Effector memory CD4-positive, alpha-beta T cell (primary cell): ENCODE measurements at places on chromosomes 1 and 21.

GRCh38 chr1:152917794-152918193 lies 9.4 kb downstream of the IVL start:
- DNase-seq: no peak

DNA sequence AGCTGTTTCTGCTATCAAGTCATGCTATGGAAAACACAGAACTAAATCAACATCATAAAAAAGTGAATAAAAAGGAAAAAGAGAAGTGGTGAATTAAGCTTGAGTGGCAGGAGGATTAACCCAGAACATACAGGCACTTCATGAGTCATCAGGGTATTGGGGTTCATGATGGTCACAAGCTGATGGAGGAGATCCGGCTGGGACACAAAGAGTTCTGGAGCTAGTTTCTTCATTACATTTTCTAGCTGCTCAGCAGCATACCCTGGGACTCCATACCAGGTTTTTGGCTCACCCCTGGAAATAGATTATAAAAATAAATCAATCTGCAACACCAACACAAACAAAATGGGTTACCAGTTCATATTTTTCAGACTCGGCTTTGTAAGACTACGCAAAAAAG lies 42.5 kb upstream of the SYT2 start:
- no peak for DNase-seq

- no peak for DNase-seq
These were observed 82.5 kb downstream of the ST3GAL3 start for GRCh38 chr1:43789604-43790550.

DNA sequence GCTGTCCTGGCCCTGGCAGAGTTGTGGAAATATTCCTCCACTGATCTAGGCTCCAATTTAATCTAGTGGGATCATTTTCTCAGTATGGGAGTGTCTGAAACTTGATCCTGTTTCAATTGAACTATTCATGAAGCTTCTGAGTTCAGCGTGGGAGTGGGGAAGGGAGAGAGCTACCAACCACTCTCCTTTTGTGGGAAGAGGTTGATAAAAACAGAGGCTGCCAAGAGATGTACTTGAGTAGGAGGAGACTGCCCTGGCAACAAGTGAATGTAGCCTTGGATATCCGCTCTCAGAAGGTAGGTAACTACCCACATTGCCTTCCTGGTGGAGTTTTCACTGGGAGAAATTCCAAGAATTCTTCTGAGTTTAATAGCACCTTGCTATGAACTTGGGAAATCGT lies at the start of gene CTXND2:
Gene CTXND2, plus strand, starts transcription at position 119 of the 400 bp plus-strand sequence. CDS start 25,179 bp downstream, outside the sequence.
- DNase-seq: no peak

DNA sequence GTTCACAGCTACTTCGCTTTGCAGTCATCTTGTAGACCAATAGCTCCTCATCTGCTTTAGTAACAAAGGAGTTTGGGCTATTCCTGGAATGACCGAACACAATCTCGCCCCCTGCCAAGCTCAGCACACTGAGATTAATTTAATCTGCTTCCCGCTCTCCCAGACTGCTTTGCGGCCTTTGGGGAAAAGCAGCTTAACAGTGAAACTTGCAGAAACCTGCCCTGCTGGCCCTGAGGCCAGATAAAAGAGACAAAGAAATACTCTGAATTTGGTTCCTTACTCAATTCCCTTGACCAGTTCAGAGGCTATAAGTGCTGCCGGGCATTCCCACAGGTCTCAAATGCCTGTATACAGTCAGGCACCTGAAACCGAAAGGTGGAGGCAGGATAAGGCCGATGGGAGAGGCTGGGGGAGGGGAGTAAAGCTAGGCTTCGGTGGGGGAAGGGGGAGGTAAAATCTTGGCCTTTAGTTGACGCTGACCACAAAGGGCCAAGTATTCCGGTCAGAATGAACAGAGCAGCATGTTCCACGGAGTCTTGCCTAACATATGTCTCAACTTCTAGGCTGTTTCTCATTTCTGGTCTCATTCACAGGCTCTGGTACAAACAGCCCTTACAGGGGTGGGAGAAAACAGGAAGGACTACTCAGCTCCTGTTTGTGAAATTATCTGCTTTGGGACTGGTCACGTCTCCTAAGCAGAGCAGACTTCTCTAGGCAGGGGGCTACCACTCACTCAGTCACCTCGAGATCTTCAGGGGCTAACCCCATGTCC lies 17.7 kb upstream of the A3GALT2 start:
- no peak for DNase-seq

DNA sequence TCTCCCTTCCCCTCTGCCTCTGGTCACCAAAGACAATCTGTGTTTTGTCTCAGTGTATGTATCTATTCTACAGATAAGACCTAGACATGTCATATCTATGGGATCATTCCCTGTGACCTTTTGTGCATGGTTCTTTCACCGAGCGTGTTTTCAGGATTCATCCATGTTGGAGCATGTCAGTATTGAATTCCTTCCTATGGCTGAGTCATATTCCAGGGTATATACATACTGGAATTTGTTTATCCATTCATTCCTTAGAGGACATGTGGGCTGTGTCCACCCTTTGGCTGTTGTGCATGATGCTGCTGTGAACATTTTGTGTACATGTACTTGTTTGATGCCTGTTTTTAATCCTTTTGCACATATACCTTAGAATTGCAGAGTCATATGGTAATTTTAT lies 69.9 kb downstream of the NFASC start:
- no peak for DNase-seq

DNA sequence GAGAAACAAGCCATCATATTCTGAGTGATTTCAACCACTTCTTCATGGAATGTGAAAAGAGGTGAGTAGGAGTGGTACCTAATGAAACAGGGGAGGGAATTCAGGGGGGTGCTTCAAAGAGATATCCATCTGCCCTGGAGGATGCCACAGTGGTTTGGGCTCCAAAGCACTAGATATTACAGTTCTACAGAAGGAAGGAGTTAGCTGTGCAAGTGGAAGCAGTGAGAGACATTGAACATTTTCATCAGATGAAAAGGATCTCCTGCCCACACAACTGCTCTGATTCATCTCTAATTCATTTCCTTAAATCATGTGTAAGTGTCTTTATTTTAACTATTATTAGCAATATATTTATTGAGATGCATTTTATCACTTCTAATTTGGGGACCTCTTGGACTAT lies 2.8 kb upstream of the RGS5 start:
- no peak for DNase-seq

- DNase-seq: no peak
These were observed 392.7 kb upstream of the LRRC7 start for GRCh38 chr1:69175053-69175452.

- no peak for DNase-seq
These were observed 173.7 kb upstream of the COA6 start for GRCh38 chr1:234199476-234200127.

DNA sequence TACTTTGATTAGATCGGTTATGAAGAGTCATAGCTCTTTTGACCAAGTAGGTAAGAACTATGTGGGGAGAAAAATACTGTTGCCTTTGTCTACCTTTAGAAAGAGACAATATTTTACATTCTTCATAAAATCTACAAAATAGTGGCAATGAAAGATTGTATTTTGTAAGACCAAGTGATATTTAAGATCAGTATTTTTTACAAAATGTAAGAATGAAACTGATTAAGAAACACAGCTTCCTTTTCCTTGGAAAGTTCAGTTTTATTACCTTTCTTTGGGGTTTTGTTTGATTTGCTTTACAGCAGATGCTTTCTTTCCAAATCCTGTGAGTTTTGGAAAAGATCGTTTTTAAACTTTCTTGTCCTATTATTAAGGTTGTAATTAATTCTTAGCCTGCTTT lies 69.8 kb downstream of the SLC35A3 start:
- DNase-seq: no peak
